NCI-H1694 treated with DMSO at 0.1 percent for 48 hours (cell line): ENCODE measurements at places on chromosomes 3 and 15.

GRCh38 chr3:79869461-79870312 is 101.9 kb upstream of the ROBO1 start:
- DNase-seq, result no peak

DNA sequence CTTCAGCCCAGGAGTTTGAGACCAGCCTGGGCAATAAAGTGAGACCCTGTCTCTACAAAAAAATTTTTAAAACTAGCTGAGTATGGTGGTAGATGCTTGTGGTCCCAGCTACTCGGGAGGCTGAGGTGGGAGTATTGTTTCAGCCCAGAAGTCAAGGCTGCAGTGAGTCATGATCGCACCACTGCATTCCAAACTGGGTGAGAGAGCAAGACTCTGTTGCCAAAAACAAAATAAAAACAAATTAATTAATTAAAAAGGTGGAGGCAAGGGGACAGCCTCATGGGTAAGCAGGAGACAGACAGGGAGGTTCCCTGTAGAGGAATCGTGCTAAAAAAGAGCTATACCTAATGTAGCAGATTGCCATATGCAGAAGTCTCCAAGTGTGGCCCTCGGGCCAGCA is 12.6 kb downstream of the HAPLN3 start:
- no peak for DNase-seq

- no peak for DNase-seq
Measured at GRCh38 chr3:139557041-139557440, 17.5 kb upstream of the RBP1 start.

DNA sequence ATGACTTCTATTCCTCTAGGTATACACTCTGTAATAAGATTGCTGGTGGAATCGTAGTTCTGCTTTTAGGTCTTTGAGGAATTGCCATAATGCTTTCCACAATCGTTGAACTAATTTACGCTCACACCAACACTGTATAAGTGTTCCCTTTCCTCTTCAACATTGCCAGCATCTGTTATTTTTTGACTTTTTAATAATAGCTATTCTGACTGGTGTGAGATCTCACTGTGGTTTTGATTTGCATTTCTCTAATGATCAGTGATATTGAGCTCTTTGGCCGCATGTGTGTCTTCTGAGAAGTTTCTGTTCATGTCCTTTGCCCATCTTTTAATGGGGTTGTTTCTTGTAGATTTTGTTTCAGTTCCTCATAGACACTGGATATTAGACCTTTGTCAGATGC is 12.8 kb downstream of the NXPE3 start:
- no peak for DNase-seq

DNA sequence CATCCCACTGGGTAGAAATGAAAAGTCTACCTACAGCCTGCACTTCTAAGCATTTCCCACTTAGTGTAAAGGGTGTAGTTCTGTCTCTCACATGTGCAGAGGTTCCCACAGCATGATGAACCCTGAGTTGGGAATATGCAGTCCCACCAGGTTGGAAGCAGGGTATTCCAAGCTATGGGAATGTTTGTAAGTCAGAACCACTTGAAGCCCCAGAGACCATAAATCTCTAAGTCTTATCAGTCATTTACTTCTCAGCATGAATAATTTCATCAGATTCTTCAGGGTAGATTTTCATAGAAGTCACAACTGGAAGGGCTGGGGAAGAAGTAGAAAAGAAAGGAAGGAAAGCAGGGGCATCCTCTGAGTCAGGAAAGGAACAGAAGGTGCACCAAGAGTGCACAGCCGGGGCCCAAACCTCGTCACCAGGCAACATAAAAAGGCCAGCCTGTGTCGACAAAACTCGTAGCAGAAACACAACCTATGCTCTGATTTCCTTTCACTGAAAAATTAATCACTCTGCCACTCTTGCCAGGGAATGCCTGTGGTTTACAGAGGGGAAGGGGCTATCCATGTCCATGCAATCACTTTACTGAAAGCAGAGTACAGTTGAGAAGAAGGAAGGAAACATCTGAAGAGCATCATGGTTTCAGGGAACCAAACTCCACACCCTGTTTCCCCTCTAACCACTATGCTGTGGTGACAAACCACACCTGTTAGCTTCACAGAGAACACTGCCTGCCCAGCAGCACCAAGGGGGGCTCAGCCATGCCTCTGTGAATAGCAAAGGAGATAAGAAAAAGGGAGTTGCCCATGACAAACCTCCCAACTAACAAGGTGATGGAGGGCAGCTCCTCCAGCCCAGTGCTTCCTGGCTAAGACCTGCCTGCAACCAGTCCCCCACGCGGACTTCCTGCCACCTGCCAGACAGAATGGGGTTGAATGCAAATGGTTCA is 40.5 kb downstream of the SH3BP5 start:
- DNase-seq, result no peak
